ENCODE measurements at places on chromosomes 1 and 21. TPM values are rescaled to one million over a fixed set of nuclear protein-coding genes. Genes with fewer than 3 reads are reported as not detected.

Gene LYPLAL1
- total RNA-seq: 11.1 TPM

- no peak overlapping the region for H3K27ac ChIP-seq
- no peaks in the 10 kb centered on the region for H3K4me1 ChIP-seq
- no peak overlapping the region for H3K4me3 ChIP-seq
- no peak for DNase-seq
- no peaks in the 10 kb centered on the region for H3K36me3 ChIP-seq
Measured at GRCh38 chr1:232854798-232855159, 49.6 kb downstream of the MAP10 start.

Gene IGSF5
- not detected for total RNA-seq

DNA sequence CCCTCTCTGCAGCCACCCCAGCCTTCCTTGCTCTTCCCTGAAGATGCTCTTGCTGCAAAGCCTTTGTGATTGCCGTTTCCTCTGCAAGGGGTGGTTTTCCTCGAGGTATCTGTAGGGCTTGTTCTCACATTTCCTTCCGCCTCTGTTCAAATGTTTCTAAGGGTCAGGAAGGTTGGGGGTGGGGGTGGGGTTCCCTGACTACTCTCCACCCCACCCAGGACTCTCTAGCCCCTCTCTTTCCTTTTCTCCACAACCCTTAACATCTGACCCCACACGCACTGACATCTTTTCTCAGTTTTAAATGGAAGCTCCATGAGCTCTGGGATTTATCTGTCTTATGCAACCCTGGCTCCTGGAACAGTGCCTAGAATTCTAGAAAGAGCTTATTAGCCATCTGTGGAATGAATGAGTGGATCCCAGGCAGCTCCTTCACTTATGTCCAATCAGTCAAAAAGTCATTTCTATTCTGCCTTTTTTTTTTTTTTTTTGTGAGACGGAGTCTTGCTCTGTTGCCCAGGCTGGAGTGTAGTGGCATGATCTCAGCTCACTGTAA, 27.3 kb upstream of the ZNF362 start:
- H3K4me3 ChIP-seq: no peak overlapping the region
- no peaks in the 10 kb centered on the region for H3K36me3 ChIP-seq
- no peak overlapping the region for H3K27ac ChIP-seq
- H3K4me1 ChIP-seq: no peaks in the 10 kb centered on the region
- no peaks in the 10 kb centered on the region for H3K27me3 ChIP-seq
- DNase-seq: peak; percentile 64

DNA sequence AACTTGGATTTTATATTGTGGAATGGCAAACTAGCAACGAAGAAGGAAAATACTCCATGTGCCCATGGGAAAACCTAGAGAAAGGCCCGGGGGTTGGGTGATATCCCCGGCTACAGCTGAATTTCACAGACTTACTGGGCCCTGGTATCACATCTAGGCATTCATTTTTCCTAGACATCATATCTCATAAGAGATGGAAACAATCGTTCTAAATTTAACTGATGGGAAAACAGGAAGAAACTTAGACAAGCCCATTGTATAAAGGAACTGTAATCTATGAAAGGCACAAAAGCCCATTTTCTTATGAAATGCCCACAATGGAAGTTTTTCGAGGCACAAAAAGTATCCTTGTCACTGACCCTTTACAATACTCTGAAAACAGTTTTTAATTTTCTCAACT, 407.9 kb upstream of the LYPLAL1 start:
- H3K27me3 ChIP-seq: no peaks in the 10 kb centered on the region
- no peaks in the 10 kb centered on the region for H3K4me1 ChIP-seq
- no peak overlapping the region for H3K4me3 ChIP-seq

Gene ARPC5
- total RNA-seq: 39.7 TPM

- H3K4me3 ChIP-seq: no peak overlapping the region
- H3K36me3 ChIP-seq: no peaks in the 10 kb centered on the region
- H3K4me1 ChIP-seq: peaks cover 12% of the 10 kb centered on the region
- peak overlapping the region; percentile 46 for H3K27ac ChIP-seq
- DNase-seq: peak; percentile 58
- no peaks in the 10 kb centered on the region for H3K27me3 ChIP-seq
Measured at GRCh38 chr1:56897150-56898004, 42.8 kb downstream of the C8A start.

GRCh38 chr1:112929979-112930378, 26.0 kb downstream of the SLC16A1 start:
- H3K27me3 ChIP-seq: no peaks in the 10 kb centered on the region
- H3K4me3 ChIP-seq: no peak overlapping the region
- DNase-seq: peak; percentile 6
- no peak overlapping the region for H3K27ac ChIP-seq

Gene TRAF3IP3
- total RNA-seq: not detected

- no peaks in the 10 kb centered on the region for H3K36me3 ChIP-seq
- no peak for DNase-seq
- H3K27ac ChIP-seq: no peak overlapping the region
- H3K27me3 ChIP-seq: no peaks in the 10 kb centered on the region
- H3K4me1 ChIP-seq: no peaks in the 10 kb centered on the region
- no peak overlapping the region for H3K4me3 ChIP-seq
Measured at GRCh38 chr1:219354962-219355361, 181.3 kb downstream of the LYPLAL1 start.

All from stomach (tissue), 19 donors.